ENCODE measurements at places on chromosomes 4 and X.
A peak's percentile ranks its signal among the peaks of the same experiment; 100 is the strongest.

DNA sequence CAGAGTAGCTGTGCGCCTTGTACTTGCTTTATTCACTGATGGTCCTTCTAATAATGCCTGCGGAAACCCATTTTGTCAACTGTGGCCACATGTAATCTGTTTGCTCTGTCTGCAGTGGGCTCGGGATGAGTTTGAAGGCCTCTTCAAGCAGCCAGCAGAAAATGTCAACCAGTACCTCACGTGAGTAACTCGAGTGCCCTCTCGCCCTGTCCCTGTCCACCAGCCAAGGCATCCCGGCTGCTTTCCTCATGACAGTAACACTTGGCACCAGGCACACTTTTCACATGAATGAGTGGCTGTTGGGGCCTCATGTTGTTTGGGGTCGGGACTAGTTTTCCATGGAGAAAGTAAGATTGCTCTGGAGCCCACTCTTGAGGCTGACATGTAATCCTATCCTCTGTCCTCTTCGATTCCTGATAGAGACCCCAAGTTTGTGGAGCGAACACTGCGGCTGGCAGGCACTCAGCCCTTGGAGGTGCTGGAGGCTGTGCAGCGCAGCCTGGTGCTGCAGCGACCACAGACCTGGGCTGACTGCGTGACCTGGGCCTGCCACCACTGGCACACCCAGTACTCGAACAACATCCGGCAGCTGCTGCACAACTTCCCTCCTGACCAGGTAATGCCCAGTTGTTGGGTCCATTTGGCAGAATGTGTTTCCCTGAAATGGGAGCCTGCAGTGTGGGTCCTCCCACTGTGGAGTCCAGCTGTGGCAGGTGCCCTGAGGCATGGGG, 8.8 kb upstream of the CDK16 start:
- DNase-seq = no peak

DNA sequence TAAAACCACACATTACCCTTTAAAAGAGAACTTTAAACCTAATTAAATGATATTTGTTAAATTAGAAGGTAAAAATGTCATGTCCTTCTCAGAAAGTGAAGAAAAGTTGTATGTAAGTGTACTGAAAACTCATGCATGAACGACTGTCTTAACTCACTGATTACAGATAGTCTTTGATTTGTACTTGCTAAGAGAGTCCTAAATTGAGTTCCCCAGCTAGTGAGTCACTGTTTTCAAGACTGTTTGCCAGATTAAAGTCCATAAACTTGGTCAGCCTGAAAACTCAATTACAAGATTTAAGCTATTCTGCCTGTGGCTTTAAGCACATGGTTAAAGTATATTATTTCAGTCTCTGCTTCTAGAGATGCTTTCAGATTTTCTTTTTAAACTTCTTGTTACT, 124.9 kb upstream of the ZCCHC13 start:
- no peak for DNase-seq

GRCh38 chrX:19563746-19564145, 48.4 kb upstream of the MAP3K15 start:
- no peak for DNase-seq

GRCh38 chr4:86564795-86565194, 29.3 kb upstream of the PTPN13 start:
- DNase-seq = peak; percentile 52

DNA sequence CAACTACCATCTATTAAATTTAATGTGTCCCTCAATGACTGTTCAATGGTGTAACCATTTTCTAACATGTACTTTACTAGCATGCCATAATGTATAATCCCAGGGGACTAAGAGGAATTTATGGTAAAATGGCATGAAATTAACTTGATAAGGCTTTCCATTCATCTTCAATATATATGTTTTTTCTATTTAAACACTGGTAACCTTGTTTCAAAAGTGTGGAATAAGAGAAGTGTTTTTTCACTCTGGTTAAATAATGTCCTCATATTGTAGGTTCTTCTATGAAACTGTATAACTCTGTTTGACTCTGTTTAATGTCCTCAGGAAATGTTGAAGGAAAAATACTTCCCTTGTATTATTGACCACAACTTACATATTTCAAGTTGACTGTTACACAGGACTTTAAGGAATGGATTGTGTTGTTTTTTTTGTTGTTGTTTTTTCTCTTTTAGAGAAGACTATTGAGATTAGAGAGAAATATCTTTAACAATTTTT, 113.8 kb upstream of the ARSJ start:
- no peak for DNase-seq

GRCh38 chrX:49260221-49260985, 4.1 kb downstream of the FOXP3 start:
- no peak for DNase-seq

- DNase-seq = peak; percentile 81
Measured at GRCh38 chr4:139530833-139531427, 25.1 kb downstream of the SETD7 start.

- DNase-seq = no peak
Measured at GRCh38 chrX:111035256-111035655, 60.7 kb upstream of the PAK3 start.

GRCh38 chr4:5878359-5878758, 14.5 kb downstream of the CRMP1 start:
- DNase-seq = no peak

All from hematopoietic multipotent progenitor cell treated with erythropoietin and hydrocortisone succinate and interleukin-3 and kit ligand, for 6 days (in vitro differentiated cells).